NCI-H187 (cell line): ENCODE measurements at places on chromosomes 11 and 22.

- no peak for DNase-seq
Measured at GRCh38 chr11:34252015-34252414, 105.8 kb downstream of the ABTB2 start.

GRCh38 chr22:31084811-31085492 is 3.8 kb downstream of the SMTN start:
- no peak for DNase-seq

DNA sequence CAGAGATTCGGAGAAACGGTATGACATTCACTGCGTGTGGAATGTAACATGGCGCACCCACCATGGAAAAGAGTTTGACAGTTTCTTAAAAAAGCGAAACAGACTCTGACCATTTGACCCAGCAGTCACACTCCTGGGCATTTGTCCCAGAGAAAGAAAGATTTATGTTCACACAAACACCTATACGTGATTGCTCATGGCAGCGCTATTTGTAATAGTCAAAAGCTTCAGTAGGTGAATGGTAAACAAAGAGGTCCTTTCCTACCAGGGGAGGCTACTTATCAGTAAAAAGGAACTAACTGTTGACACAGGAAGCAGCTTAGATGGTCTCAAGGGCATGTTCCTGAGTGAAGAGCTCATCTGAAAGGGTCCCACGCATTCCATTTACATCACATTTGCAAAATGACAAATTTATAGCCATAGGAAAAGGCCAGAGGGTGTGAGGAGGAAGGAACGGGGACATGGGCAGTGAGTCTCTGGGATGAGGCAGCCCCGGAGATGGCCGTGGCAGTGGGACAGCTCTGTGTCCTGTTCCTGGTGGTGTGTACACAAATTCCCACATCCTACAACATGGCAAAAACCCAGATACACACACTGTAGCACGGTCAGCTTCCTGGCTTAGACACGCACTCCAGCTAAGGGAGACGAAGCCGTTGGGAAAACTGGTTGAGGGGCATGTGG is 14.6 kb upstream of the KRTAP5-6 start:
- DNase-seq = no peak

- no peak for DNase-seq
Measured at GRCh38 chr11:70012134-70012733, 65.9 kb upstream of the ANO1 start.

DNA sequence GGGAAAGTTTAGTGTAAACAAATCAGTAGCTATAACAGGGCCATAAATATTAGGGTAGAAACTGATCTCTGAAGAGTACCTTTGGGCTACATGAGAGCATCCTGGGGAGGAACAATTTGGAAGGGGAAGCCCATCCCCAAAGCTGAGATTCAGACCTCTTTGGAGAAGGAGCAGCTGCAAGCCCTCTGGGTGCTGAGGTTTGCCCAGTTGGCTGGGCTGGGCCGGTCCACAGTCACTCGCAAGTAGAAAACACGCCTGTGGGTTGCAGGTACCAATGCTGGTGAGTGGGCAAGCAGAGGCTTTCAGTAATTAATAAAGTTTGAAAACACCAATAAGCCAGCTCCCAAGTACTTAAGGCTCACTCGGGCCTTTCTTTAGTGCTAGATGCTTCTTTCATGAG is 124.5 kb downstream of the ARHGAP8 start:
- no peak for DNase-seq

DNA sequence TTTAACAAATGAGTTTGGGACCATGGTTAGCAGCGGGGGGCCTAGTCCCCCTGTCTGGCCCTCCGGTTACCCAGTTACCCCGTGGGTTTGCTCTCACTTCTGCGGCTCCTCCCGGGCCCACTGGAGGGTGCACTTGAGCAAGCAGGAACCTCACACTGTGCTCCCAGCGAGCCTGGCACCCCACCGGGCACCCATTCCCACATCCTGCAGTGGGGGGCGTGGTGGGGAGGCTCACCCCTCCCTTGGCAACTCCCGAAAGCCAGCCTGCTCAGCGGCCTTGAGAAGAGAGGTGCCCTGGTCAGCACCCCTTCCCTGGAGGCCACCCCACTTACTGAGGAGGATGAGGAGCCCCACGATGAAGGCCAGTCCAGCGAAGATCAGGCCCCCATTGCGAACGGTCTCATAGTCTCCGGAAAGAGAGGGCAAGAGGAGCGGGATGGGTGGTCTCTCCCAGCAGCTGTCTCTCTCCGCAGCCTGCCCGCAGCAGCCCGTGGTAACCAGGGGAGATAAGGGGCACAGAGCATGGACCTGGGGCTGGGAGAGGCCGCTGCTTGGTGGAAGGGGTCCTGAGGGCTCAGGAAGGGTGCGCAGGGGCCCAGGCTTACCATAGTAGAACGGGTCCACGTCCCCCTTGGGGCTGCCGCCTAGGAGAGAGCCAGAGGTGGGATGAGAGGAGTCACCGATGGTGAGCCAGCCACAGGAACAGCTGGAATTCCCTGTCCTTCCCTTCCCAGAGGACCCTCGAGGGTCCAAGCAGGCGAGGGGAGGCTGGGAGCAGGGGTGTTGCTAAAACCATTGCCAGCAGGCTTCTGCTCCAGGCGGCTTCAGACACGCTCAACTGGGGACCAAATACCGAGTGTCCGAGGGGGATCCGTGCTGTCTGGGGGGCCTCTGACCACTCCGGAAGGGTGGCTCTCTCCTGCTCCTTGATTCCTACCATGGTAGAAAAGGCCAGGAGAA is 2.2 kb downstream of the FXYD2 start:
- no peak for DNase-seq

DNA sequence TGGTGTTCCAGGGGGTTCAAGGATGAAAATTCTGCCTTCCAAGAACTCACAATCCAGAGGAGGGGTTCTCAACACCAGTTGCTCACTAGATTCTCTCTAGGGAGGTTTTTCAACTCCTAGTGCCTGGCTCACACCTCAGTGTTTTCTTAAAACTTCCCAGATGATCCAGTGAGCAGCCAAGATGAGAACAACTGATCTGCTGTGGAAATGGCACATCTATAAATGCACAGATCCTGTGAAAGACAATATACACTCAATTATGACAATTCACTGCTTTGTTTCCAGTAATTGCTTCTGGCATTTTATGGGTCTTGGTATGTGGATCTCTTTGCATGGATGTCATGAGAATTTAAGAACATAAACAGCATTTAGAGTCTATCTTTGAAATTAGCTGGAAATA is 45.2 kb upstream of the PRSS23 start:
- DNase-seq = no peak

DNA sequence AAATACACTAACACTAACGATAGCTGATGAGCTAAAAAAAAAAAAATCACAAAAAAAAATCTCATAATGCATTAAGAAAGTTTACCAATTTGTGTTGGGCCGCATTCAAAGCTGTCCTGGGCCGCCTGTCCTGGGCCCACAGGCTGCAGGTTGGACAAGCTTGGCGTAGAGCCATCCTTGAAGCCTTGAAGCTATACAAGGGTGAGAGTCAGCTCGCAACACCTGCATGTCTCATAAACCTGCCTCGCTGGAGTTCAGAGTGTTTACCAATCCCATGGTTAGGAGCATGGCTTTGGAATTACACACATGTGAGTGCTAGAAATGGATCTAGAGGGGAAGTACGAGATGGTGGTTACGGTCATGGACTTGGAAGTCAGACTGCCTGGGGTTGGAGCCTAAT is 453.7 kb downstream of the INSC start:
- no peak for DNase-seq

DNA sequence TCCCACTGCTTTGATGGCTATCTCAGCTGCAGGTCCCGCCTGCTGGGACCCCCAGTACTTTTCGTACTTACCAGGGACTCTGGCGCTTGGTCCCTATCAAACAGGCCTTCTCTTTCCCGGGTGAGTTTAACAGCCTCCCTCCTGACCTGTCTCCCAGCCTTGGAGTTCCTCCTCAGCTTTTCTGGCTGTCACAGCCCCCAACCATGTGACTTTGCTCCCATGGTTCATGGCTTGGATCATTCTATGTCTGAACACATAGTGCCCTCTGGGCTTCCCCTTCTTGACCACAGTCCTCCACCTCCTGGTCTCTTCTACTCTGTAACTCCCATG is 56.9 kb downstream of the PARVA start:
- no peak for DNase-seq

DNA sequence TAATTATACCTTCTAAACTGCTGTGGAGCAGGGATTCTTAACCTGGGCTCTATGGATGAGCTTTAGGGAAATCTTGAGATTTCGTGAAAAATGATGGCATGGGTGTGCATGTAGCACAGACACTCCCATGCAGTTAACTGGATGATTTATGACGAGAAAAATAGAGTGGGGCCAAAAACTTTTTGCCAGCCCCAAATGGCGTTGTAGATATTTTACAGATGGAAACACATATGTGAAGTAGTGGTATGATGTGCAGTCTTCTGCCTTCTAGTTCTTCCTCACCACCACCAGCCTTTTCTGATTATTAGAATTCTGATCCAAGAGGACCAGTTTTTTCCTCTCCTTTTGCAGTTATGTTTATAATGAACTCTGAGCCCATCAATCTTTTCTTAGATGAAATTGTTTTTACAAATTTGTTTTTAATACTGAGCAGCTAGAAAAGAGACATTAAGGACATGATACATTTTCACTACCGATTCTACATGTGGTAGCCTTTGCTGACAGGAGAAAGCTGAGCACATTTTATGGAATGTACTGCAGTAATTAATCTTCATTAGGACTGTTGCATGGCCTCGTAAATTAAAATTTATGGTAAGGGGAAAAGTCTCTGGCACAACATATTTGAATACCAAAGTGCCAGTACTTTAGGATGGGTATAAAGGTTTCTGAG is 261.4 kb downstream of the DDX10 start:
- DNase-seq = no peak
